Fibroblast of lung (primary cell): ENCODE measurements at places on chromosomes 11 and 22.

DNA sequence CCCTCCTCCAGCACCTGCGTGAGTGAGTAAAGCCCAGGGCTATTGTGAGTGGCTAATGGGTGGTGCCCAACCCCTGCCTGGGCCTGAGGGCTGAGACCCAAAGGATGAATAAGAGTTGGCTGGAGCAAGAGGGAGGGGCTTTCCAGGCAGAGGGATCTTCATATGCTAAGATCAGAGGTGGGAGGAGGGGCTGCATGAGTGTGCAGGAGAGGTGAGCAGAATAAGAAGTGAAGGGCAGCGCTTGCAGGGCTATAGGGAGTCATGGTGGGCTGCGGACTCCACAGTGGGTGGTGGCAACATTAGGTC is 3.9 kb downstream of the EMID1 start:
- DNase-seq, result no peak

GRCh38 chr22:47061226-47061625 is 298.8 kb downstream of the TBC1D22A start:
- no peak for DNase-seq

DNA sequence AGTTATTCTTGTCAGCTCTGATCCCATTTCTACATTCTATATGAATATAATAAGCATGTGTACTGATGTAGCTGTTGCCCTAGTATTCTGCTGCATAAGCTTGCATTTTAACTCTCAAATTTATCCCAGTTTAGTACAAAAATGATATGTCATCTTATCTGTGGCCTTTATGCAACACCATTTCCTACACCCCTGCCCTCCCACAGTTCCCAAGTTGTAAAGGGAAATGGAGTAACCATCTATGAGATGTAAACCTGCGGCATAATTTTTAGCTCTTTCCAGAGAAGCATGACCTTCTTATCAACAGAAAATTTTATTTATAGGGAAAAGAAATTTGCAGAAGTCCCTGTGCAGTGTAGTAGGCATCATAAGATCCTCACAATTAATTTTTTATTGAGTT is 18.9 kb upstream of the CARD18 start:
- no peak for DNase-seq

- no peak for DNase-seq
These were observed 321.6 kb downstream of the GRM5 start for GRCh38 chr11:88744140-88744539.

- no peak for DNase-seq
These were observed 69.7 kb downstream of the TEAD1 start for GRCh38 chr11:12743834-12744449.

GRCh38 chr11:72678524-72678923 is 4.3 kb upstream of the PDE2A start:
- DNase-seq, result no peak

- DNase-seq, result no peak
These were observed 1.6 kb upstream of the SUN2 start for GRCh38 chr22:38757464-38757757.

GRCh38 chr11:26333906-26334305 is 2.0 kb downstream of the ANO3 start:
- DNase-seq, result peak; percentile 30

- peak; percentile 74 for DNase-seq
These were observed 143.4 kb downstream of the MAML2 start for GRCh38 chr11:96199563-96200025.

GRCh38 chr22:39991159-39991860 is 3.4 kb upstream of the FAM83F start:
- no peak for DNase-seq

DNA sequence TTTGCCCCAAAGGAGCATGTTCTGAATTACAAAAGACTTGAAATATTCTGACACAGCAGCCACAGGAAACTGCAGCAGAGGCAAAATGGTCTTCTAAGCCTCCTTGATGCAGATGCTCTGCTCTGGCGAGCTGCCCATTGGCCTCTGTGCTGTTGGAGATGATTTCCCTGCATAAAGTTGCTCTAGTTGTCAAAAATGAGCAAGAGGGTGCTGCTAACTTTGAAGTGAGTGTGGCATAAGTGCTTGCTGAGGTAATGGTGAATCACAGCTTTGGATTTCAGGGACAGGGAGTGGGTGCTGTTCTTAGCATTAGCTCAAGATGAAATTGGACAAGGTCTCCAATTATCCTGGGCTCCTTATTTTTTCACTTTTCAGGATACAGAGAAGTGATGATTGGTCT is 435.4 kb downstream of the TMEM135 start:
- DNase-seq, result peak; percentile 87

DNA sequence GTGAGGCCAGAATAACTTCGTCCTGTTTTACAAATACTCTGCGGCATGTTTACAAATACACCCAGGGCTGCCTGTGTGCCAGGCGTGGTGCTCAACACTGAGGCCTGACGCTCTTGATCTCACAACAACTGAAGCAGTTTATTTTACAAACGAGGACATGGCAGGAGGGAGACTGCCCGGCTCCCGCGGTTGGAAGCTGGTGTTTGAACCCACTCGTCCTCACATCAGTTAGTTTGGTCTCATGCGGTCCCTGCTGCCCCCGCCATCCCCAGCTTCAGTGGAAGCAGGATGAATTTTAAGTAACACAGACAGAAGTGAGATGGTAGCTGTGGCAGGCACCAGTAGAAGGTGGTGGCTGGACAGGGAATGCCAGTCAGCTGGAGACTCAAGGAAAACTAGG is 16.4 kb downstream of the KIAA0930 start:
- DNase-seq, result no peak

GRCh38 chr22:45879552-45879949 is 97.4 kb downstream of the WNT7B start:
- no peak for DNase-seq

DNA sequence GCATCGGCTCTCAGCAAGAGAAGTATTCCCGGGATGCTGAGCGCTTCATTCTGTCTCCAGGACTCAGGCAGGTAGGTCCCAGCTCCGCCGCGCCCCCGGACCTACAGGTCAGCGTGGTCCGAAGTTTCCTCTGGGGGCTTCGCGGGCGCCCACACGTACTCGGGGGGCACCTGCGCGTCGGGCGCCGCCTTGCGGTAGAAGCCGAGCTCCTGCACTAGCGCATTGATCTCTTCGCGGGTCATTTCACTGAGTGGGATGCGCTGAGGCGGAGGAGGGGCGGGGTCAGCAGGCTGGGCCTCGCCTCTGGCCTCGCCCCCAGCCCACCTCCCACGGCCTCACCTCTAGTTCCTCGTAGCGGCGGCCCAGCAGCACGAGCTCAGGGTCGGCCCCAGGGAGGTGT is 2.5 kb downstream of the SELENOM start:
- peak; percentile 26 for DNase-seq
